ENCODE measurements at places on chromosomes 3 and 15.

GRCh38 chr15:75732809-75733451 is 20.3 kb upstream of the CSPG4 start:
- DNase-seq = peak; percentile 78

DNA sequence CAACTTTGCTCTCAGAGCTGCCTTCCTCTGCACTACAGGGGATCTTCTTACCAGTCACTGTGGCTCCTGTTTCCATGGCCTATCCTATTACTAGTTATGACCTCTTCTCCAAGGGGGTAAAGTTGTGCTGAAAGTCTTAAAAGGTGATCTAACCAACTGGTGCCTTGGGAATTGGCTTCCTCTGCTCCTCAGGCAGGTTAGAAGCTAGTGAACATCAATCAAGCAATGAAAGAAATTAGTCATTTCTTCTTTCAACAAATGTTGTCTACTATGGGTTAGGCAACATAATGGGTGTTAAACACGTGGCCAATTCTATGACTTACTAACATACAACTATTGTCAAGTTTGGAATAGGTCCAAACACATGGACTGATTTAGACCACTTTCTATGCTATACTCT is 571.4 kb upstream of the NAALADL2 start:
- no peak for DNase-seq

DNA sequence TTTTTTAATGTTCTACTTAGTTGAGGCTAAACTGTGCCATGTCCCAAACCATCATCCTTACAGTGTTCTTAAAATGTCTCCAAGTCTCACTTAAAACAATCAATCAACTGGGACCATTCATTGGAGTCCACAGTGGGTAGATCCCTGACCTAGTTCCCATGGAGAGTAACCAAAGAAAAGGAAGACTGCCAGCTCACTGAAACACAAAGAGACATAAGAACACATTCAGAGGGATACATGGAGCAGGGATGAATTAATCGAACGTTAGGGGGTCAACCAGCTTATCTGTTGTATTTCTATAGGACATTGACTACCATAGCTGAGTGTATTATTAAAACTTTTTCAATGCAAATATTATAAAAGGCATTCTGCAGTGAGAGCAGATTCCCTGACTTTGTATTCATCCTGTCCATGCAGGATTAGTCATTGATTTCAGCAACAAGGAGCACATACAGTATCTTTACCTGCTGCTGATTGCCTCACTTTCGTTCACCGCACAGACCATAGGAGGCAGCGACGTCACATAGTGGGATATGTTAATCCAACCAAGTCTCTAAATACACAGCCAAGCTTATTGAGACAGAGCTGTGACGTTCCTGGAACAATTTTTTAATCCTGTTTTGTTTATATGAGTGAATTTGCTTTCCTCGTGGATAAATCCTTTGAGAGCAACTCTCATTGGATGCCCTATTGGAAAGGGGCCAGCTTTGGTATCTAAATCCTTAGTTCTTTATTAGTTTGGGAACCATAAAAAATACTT is 364.9 kb upstream of the RBMS3 start:
- no peak for DNase-seq

DNA sequence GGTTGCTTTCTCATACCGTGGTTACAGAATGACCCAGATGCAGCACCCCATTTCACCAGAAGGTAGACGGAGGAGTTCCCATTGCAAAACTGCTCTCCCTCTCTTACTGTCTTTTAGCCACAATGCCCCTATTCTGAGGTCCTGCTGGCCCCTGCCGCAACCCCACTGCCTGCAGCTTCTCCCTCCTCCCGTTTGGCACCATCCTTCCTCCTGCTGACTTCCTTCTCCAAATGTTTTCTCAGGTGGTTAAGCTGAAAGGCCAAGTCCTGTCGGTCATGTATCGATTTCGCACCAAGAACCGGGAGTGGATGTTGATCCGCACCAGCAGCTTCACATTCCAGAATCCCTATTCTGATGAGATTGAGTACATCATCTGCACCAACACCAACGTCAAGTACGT is 132.3 kb upstream of the ABHD17C start:
- DNase-seq = no peak

DNA sequence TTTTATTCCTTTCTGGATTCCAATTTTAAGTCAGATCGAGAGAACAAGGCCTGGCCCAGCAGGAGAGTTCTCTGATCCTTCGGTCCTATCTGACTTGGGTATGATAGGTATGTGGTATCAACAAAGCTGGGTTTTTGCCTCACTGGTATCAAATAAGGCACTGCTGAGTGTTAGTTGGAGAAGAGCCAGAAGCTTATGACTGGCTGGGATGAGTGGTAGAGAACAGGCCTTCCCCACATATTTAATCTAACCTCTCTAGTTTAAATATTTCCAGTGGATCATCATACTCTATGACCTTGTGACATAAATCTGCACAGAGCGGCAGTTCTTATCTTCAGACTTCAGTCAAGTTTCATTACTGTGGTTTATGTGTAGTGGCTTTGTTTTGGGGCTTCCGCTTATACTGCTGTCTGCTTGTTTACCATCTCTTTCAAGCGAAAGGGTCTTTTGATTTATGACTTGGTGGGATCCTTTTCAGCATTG is 164.5 kb downstream of the PTPRG start:
- DNase-seq = no peak

GRCh38 chr3:192273697-192274010 is 453.7 kb downstream of the FGF12 start:
- no peak for DNase-seq

DNA sequence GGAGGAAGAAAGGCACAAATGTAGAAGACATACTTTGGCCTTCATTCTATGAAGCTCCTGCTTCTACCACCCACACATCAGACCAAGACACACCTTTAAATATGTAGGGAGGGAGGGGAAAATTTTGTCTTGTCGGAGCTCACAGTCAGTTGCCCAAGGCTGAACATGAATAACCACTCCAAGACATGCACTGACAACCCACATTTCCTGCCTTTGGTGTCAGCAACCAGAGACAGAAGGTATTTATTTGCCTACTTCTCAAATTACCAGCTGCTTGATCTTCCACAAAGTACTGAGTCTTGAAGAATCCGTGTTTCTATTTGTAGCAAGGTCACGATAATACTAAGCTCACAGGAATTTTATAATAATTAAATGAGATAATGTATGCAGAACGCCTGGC is 169.7 kb downstream of the KCNMB2 start:
- DNase-seq = no peak

Data from renal pelvis (tissue), 12 donors.